ENCODE measurements at places on chromosomes 4 and X. TPM values are rescaled to one million over a fixed set of nuclear protein-coding genes. Genes with fewer than 3 reads are reported as not detected.
A peak's percentile ranks its signal among the peaks of the same experiment; 100 is the strongest.

Gene RAB28
- 19.7 TPM for total RNA-seq

- no peaks in the 10 kb centered on the region for H3K27me3 ChIP-seq
- no peaks in the 10 kb centered on the region for H3K36me3 ChIP-seq
Observed at GRCh38 chr4:8537041-8537461, 43.1 kb upstream of the GPR78 start.

DNA sequence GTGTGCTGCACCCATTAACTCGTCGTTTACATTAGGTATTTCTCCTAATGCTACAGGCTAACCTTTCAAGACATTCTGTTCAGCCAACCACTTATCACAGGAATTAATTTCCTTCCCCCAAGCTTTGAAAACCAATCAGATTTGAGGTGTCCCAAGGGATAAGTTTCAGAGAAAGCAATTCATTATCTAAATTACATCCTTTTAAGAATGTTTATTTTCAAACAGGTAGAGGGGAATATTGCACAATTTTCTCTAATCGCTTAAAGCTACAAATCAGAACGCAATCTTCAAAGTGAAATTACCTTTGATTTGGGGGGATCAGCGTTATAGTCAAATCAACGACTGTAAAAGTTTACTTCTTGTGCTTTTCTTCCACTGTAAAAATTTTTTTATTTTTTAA lies 1.6 kb downstream of the CLOCK start:
- no peak for DNase-seq
- no peaks in the 10 kb centered on the region for H3K27me3 ChIP-seq
- peaks cover 3% of the 10 kb centered on the region for H3K4me1 ChIP-seq
- H3K4me3 ChIP-seq: peak overlapping the region; percentile 72
- H3K27ac ChIP-seq: peak overlapping the region; percentile 99

GRCh38 chrX:802846-803245 lies 172.3 kb downstream of the SHOX start:
- H3K4me3 ChIP-seq: no peak overlapping the region
- H3K27me3 ChIP-seq: no peaks in the 10 kb centered on the region
- H3K27ac ChIP-seq: no peak overlapping the region
- H3K36me3 ChIP-seq: no peaks in the 10 kb centered on the region
